ENCODE measurements at places on chromosomes 3 and 15.

GRCh38 chr3:147099076-147099475, 307.3 kb downstream of the ZIC4 start:
- no peak for DNase-seq

- DNase-seq = no peak
These were observed 22.8 kb upstream of the SMAD3 start for GRCh38 chr15:67042551-67043142.

DNA sequence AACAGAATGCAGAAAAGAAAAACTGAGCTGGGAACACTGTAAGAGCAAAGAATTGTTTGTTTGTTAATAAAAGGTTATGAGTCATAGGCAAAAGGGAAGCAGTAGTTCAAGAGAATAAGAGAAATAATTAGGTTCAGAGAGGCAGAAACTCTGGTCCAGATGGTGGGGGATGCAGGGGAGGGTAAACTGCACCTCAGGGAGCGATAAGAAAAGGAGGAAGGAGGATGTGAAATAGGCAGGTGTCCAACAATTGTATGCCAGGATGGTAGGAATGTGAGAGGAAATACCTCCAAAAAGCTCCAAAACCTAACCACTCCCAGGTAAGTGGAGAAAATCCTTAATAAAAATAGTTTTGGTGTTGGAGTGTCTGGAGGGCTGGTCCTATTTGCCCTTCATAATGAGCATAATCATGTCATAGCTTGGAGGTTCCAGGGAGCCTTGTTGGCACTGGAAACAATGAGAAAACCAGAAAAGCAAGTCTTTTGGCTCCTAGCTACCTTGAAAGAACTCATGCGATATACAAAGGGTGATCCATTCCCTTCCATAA, 405.4 kb upstream of the TBL1XR1 start:
- no peak for DNase-seq

DNA sequence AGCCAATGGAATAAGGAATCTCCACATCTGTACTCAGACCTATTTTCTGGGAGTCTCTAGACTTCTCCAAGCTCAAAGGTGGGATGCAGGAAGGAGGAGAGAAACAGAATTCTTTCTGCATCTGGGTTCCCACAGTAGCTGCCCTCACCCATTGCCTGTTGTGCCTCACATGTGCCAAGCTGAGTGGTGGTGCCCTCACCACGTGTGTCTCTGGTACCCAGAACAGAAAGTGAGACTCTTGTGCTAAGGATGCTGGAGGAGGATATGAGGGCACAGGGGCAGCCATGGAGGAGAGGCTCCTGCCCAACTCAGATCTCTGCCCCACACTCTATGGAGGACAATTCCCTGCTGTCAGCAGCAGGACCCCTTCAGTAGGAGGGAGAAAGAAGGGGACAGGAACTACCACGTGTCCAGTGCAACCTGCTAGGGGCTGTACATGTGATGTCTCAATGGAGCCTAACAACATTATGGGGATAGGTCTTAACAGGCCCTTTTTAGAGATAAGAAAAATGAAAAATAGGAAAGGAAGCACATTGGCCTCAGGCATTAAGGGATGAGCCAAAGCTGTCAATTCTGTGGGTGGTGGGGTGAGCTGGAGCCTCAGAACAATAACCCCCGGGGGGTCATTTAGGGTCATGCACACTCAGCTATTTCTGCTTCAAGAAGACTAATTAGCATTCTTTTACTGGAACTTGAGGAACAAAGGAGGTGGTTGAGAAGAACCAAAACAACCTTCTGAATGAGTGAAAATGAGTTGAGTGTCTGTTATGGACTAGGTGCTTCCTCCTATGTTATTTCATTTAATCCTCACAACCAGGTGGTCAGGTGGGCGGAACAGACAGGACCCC, 16.3 kb upstream of the NOX5 start:
- no peak for DNase-seq

DNA sequence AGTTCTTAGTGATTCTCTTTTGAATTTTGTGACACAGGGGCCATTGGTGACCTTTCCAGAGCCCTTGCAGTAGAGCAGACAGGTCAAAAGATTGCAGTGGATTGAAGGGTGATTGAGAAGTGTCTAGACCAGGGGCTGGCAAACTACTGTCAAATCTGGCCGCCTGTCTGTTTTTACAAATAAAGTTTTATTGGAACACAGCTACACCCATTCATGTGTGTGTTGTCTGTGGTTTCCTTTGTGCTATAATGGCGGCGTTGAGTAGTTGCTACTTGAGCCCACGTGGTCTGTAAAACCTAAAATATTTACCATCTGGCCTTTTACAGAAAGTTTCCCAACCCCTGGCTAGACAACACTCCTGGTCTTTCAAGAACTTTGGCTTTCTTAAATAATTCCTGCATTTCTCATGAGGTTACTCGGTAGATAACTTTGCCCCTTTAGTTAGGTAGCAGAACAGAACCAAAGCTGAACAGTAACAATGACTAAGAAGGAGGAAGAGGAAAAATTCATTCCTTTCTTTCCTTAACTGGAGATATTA, 265.1 kb upstream of the NR2E3 start:
- no peak for DNase-seq

DNA sequence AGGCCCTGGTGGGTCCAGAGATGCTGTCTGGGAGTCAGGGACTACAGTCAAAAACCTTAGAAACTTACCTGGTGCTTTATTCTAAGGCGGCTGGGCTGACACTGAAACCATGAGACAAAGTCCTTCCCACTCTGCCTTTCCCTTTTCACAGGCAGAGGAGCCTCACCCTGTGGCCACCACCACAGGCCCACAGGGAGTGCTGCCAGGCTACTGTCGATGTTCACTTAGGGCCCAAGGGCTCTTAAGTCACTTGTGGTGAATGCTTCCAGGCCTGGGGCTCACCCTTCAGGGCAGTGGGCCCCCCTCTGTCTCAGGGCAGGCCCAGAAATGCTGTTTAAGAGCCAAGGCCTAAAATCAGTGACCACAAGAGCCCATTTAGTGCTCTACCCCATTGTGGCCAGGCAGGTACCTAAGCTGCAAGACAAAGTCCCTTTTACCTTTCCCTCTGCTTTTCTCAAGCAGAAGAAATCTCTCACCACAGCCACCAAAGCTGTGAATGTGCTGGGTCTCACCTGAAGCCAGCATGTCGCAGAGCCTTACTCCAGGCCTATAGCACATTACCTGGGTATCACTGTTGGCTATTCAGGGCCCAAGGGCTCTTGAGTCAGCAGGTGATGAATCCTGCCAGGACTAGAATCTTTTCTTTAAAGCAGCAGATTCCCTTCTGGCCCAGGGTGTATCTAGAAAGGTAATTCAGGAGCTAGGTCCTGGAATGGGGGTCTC, 39.5 kb upstream of the GOLGA6B start:
- DNase-seq = no peak

DNA sequence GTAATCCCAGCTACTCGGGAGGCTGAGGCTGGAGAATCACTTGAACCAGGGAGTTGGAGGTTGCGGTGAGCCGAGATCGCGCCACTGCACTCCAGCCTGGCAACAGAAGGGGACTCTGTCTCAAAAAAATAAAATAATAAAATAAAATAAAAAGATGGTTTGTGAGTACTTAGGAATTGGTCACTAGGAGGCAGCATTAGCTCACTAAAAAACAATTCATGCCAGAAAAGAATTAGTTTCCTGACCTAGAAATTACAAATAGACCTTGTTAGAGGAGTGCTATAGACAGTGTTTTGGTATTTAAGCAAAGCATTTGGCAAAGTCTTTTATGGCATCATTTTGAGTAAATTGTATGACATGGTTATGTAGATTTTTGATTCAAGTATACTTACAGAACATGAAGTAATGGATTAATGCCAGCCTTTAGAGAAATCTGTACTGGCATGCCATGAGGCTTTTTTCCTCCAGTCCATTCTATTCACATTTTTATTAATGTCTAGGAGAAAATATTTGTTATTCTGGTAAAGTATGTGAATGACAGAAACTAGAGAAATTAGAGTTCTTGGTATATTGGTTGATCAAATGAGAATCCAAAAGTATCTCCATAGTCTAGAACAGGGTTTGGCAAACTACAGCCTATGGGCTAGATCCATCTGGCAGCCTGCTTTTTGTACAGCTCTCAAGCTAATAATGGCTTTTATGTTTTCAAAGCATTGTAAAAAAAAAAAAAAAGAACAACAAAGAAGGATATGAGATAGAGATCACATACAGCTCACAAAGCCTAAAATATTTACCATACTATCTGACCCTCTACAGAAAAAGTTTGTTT, 81.6 kb downstream of the LRRC49 start:
- DNase-seq = no peak

GRCh38 chr3:78848392-78849288, 919.2 kb downstream of the ROBO1 start:
- DNase-seq = no peak
